ENCODE measurements at places on chromosomes 7 and 10.
A peak's percentile ranks its signal among the peaks of the same experiment; 100 is the strongest.

- no peak for DNase-seq
Measured at GRCh38 chr7:82762880-82763279, 319.3 kb upstream of the CACNA2D1 start.

DNA sequence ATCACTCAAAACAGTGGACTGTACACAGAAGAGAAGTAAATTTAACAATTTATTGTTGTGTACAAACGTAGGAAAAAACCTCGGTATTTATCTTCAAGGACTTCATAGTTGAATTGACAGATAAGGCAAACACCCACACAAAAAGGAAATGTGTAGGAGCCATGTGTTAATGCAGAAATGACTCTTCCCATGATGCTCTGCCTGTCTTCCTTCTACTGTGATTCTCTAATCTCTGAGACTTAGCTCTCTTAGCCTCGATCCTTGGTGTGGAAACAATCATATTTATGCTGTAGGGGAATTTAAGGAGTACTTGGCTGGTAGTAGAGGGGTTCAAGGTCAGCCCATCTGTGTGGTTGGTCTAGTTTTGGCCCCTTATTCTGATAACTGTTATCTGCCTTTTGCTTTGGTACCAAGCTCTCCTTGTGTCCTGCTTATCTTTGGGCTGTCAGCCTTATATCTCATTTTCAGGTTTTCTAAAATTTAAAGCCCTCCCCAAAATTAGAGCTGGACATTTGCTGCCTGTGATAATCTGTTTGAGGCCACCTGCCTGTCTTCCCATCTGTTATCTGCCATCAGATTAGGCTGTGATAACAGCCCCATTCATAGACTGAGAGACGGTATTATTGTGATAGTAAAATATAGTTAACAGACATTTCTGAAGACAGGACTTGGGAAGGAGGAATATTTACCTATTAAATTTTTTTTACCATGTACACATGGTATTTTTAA, 81.7 kb downstream of the GPR85 start:
- DNase-seq, result no peak

DNA sequence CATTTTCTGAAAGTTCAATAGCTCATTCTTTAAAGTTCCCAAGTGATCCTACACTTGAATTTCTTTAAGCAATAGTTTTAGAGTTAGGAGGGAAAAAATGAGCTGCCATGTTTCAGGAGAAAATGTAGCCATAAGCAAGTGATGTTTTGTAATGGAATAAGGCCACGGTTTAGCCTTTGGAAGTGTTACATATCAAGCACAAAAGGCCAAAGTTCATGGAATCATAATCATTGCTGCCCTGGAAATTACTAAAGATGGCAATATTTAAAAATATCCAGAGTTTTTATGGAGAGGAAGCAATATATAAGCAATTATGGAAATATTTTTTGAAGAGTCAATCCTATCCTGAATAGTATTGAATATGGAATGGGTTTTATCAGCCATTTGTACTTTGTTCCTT, 68.4 kb downstream of the ETV1 start:
- no peak for DNase-seq

DNA sequence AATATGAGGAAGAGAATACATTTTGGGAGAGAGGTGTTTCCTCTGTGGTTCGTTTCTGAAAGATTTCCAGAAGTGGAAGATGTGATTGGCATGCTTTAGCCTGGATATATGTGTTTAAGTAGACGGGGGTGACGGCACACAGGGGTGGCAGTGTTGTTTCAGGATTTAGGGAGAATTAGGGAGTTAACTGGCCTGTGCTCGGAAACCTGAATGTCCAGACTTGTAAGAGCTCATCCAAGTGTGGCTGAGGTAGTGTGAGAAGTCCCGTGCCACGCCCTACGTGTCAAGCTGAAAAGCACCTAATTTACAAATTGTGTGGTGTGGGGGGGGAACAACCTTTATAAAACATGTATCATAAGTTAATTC, 1.1 kb downstream of the RALA start:
- no peak for DNase-seq

- DNase-seq, result no peak
Measured at GRCh38 chr7:118572604-118573003, 348.1 kb downstream of the ANKRD7 start.

GRCh38 chr7:2022021-2022409, 210.7 kb downstream of the MAD1L1 start:
- no peak for DNase-seq

DNA sequence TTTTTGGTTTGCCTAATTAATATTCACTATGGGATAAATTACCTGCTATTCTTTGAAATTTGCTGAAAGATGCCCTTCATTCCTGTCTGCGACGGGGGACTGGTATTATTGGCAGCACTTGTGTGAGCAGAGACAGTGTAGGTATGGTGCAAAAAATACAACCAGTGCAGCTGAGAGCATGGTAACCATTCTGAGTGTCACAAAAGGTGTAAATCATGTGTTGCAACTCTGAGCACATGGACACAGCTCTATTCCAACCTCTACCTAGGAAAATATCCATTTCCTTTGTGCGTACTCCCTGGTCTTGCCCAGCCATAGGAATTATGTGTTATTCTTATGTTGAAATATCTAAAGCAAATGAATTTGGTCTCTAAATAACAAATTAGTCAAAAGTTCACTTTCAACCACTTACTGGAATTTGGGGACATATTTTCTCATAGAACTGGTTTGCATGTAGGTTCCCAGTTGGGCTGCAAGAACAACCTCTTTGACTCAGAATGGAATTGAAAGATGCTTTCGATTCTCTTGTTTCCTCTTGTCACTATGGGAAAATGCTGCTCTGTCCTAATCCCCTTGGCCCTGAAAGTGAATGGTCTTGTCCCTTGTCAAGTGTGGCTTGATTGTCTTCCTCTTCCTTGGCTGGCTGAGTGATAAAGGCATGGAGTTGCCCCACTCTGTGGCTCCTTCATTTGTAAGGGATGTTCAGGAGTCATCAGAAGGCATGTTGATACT, 57.0 kb downstream of the CELF2 start:
- no peak for DNase-seq

- no peak for DNase-seq
Measured at GRCh38 chr10:106947643-106948042, 216.9 kb downstream of the SORCS1 start.

GRCh38 chr7:90903841-90904240, 307.7 kb downstream of the CDK14 start:
- no peak for DNase-seq

GRCh38 chr7:26007510-26007909, 144.5 kb upstream of the NFE2L3 start:
- no peak for DNase-seq

DNA sequence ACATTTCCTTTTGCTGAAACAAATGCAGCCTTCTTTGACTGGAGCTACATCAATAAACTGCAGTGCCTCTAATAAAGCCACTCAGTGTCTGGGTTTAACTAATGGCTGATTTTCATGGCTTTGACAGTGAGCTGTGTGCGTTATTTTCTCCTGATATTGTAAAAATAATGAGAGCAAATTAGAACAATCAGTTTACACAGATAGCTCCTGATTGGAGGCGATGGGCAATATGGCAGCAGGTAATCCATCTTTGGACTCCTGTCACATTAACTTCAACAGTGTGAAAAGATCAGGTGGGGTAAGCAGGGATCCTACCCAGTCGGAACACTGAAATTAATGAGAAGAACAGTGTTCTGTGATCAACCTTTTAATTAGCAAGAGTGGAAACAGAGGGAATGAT, 100.7 kb downstream of the POLL start:
- no peak for DNase-seq

DNA sequence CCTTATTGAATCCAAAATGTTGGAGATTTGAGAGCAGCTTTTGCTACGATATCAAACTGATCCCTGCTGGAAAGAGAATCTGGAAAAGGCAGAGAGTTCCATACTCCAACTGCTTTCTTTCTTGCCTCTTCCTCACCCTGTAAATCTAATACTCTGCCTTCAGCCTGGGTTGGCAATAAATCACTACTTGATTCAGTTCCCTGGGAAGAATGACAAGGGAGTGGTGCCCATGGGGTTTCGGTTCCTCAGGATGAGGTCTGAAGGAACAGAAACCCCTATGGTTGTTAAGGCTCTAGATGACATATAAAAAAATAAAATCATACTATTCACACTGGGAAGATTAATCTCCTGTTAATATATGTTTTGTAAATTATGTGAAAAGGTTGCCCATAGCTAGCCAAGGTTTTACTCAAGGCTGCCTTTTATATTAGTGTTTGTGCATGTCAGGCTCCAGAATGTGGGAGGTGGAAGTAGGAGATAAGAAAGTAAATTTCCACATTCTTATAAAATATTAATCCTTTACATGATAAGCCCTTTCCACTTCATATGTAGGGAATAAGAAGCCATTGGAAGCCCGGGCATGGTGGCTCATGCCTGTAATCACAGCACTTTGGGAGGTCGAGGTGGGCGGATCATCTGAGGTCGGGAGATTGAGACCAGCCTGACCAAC, 106.2 kb upstream of the CACNA2D1 start:
- DNase-seq, result no peak

DNA sequence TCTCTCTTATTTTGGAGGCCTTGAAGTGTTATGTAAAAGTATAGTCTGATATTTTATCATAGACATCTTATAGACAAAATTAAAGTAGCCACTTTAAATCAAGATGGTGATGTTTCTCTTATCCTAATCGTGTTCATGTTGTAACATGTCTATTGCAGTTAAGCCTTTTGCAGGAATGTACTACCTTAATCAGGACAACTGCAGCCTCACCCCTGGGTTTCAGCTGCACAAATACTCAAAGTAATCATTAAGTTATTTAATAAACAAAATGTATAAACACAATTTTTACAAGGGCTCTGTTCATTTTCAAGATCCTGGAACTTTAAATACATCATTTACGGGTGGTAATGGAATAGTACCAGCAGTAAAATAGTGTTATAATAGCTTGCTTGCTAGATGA, 14.4 kb upstream of the KIF5B start:
- DNase-seq, result no peak

DNA sequence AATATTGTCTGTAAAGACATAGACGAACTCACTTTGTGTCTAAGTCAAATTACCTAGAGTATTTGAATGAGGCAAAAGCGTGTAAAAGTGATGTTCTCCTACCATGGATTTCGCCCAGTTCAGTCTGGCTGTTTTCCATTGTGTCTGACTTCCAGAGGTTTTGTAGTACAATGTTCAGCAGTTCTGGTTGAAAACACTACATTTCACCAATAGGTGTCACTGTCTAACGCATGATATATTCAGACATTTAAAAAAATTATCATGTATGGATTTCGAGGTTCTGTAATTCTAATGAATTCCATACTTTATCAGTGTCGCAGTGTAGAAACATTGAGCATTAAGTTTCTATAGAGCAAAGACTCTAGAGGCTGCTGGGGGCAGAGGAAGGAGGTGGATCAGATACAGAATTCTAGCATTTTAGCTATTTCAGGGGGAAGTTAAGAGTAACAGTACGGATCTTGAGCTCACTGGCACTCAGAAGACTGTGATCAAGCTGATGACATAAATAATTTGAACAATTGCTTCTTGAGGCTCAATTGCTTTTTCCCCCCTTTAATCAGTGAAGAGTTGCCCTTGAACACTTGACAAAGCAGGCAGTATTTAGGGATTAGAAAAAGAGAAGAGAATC, 196.9 kb upstream of the RHOBTB1 start:
- DNase-seq, result no peak

DNA sequence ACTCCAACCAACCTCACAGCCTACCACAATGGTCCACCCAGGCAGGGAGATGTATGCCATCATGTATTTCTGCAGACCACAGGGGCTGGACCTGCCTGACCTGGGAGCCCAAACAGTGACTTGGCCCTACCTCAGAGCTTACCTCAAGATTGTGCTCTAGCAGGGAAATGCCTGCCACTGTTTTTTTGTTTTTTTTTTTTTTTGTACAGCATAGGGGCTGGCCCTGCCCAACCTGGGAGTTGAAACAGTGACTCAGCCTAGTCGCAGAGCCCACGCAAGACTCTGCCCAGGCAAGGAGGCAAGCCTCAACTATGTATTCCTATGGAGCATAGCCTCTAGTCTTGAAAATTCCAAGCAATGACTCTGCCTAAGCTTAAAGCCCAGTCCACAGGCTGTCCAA, 39.3 kb upstream of the CDK6 start:
- no peak for DNase-seq

GRCh38 chr10:132996603-132997343, 54.4 kb upstream of the CFAP46 start:
- no peak for DNase-seq

GRCh38 chr7:90681336-90682022, 85.4 kb downstream of the CDK14 start:
- no peak for DNase-seq

- no peak for DNase-seq
Measured at GRCh38 chr10:117432866-117433265, 57.6 kb upstream of the PDZD8 start.

- no peak for DNase-seq
Measured at GRCh38 chr7:69962186-69963065, 364.2 kb downstream of the AUTS2 start.

DNA sequence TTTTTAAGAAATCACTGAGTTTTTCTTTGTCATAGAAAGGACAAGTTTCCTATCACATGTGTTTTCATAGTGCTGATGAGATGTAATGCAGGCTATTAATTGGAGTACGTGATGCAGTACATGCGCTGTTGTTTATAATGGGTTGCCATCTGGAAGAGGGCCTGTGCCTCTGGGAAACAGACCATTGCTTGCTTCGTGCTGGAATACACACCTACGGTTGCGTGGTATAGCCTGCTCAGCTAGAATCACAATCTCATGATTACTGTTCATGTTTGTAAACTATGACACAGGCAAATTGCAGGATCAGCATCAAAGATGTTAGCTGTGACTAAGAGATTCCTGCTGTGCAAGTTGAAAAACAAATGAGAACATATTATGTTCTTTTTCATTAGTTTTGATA, 107.2 kb upstream of the STEAP1B start:
- no peak for DNase-seq

DNA sequence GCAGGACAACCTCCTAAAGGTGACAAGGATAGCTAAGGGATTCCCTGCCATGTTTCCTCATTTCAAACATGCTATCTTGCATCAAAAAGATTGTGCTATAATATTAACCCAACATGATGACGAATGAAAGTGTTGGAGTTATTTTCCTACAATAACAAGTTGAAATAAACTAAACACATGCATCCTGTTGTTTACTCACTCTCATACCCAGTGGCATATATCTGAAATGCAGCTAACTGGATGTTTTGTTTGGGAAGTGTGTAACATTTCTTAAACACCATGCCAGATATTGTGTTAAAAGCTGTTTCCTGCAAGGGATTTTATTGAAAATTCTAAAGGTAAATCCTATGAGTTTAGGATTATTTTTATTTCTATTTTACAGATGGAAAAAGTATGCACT, 139.6 kb downstream of the TFPI2 start:
- DNase-seq, result no peak

- DNase-seq, result peak; percentile 56
Measured at GRCh38 chr10:131896403-131896802, 4.4 kb upstream of the PPP2R2D start.
